ENCODE measurements at places on chromosomes 1 and 21.
A peak's percentile ranks its signal among the peaks of the same experiment; 100 is the strongest.

- no peak for DNase-seq
These were observed 37.9 kb downstream of the SNRPE start for GRCh38 chr1:203899353-203899716.

DNA sequence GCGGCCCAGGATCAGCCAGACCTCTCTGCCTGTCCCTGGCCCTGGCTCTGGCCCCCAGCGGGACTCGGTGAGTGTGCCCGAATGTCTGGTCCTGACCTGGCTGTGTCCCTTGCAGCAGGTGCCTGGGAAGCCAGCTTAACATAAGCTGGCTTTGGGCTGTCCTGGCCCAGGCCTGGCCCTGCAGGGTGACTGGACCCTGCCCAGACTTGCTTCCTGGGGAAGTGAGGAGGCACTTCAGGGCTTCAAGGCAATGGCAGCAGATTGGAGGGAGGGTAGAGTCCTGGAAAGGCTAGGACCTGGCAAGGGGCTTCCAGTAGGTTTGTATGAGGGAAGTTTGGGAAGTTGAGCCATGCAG is 16.4 kb downstream of the RPS6KA1 start:
- no peak for DNase-seq

DNA sequence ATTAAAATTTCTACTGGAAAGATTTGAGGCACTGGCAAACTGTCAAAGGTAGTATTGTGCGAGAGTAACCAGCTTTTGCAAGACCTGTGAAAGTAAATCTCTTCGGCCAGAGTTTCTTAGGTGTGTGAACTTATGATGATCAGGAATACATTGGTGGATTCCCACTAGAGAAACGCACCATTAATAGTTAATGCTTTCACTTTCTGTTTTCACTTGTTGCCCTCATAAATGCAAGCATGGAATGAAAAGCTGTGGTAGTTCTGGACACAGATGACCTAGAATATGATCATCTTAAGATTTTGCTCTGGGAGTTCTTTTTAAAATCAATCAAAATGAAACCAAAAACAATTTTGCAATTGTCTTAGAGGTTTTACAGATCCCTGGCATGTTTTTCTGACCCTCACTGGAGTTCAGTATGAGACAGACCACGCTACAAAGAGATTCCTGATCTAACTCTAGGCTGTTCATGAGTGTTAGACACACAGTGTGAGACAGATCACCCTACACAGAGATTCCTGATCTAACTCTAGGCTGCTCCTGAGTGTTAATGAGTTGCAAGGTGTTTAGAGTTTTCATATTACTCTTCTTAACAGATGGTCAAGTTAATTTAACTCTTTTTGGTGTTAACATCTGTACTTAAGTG is 98.8 kb downstream of the SDCCAG8 start:
- DNase-seq: no peak

DNA sequence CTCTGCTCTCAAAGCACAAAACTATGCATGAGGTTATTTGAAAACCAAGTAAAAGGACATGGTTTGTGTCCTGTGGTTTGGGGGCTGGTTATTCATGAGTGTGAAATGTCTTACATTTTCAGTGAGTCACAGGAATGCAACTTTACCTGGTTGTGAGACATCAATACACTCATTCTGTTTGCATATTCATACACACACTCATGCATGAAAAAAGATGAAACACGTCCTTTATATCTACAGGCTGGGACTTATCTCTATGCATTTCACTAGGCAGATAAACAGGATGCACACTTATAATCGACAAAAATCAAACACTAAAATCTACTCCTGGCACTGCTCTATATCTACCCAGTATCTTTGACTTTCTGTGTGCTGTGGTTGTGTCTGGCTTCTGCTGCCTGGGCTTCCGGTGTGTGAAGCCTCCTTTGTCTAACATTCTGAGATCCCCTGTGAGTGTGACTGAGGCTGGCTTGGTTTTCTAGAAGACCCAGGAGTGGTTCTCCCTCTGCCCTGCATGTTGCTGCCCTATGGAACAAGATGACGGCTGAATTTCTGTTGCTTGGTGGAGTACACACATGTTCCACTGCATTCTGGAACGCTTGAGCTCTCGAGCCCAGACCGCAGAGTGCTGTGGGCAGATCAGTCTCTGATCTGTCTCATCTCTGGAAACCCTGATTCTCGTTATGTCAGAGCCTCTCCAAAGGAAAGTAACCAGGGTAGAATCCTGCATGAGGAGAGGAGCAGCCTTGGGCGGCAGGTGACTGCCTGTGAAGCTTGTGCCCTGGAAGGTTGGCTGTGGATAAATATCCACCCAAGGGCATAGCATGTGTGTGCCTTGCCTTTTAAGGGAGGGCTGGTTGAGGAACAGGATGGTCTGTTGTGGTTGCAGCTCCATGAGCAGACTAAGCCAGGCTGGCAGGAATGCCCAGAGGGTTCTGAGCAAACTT is 19.7 kb upstream of the FASLG start:
- peak; percentile 81 for DNase-seq

Data from stimulated activated CD4-positive, alpha-beta T cell treated with anti-CD3 and anti-CD28 coated beads, Interleukin-15, amount 100 ng/mL, for 48 hours (primary cell).